ENCODE measurements at places on chromosomes 4 and X.

- no peak for DNase-seq
Measured at GRCh38 chr4:169098054-169098497, 88.0 kb upstream of the CBR4 start.

DNA sequence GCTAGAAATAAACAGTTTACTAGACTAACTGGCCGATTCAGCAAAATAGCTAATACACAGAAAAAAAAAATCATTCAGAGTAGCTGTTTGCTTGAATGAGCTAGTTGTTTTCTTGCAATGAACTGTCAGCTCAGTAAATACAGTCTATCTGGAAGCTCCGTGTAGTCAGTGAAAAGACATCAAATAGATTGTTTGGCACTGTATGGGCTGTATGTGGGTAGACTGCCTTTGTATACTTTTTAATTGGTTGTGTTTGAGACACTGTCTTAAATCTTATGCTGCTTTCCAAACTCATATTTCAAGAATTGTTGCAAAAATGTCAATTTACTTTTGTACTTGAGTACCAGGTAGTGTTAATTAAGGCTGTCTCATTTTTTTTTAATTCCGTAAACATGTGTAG is 61.6 kb upstream of the GPR174 start:
- no peak for DNase-seq

GRCh38 chrX:148871422-148872160 is 371.2 kb downstream of the AFF2 start:
- peak; percentile 37 for DNase-seq

- no peak for DNase-seq
Measured at GRCh38 chr4:85932500-85933290, 427.2 kb downstream of the MAPK10 start.

GRCh38 chrX:33142331-33142730 is 69.0 kb downstream of the DMD start:
- DNase-seq: no peak

GRCh38 chr4:20298986-20299385 is 47.3 kb downstream of the SLIT2 start:
- no peak for DNase-seq

DNA sequence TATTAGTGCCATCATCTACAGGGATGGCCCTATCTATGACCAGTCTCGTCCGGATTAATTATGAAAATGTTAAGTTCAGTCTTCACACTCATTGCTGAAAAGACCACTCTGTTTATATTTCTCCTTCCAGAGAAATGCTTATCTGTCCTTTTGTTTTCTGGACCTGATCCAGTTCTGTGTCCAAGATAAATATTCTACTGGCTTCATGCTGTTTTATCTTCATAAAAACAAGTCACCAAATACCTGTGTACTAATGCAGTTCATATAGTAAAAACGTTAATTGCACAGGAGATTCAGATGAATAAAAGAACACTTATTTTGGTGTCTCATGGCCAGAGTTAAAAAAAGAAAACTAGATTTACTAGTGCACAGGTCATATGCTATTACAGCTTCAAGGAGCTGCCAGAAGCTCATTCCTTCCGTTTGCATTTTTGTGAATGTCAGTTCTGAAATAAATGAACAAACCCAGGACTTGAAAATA is 17.3 kb downstream of the FNIP2 start:
- no peak for DNase-seq

- no peak for DNase-seq
Measured at GRCh38 chr4:139887376-139887802, 221.8 kb downstream of the MGST2 start.

GRCh38 chr4:39994406-39994805 is 16.7 kb upstream of the PDS5A start:
- no peak for DNase-seq

GRCh38 chr4:148396986-148397673 is 45.1 kb downstream of the NR3C2 start:
- DNase-seq: no peak

DNA sequence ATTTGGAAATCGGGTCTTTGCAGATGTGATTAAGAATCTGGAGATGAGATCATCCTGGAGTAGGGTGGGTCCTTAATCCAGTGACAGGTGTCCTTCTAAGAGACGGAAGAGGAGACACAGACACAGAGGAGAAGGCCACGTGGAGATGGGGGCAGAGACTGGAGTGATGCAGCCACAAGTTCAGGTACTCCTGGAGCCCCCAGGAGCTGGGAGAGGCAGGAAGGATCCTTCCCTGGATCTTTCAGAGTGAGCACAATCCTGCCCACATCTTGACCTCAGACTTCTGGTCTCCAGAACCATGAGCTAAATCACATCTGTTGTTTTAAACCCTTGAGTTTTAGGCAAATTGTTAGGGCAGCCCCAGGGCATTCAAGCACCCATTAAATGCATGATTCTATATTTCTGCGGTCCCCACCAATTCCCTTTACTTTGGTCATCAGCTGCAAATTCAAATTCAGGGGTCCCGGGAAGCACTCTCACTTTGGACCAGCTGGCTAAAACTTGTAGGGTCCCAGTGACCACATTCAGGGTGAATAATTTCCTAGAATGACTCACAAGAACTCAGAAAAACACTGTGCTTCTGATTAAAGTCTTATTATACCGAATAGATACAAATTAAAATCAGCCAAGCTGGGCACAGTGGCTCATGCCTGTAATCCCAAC is 12.8 kb upstream of the AKAP17A start:
- no peak for DNase-seq

GRCh38 chr4:184824081-184824775 is 1.5 kb downstream of the ACSL1 start:
- no peak for DNase-seq

GRCh38 chr4:169664615-169665014 is 44.2 kb downstream of the CLCN3 start:
- no peak for DNase-seq

- no peak for DNase-seq
Measured at GRCh38 chr4:57265831-57266582, 155.8 kb upstream of the IGFBP7 start.

DNA sequence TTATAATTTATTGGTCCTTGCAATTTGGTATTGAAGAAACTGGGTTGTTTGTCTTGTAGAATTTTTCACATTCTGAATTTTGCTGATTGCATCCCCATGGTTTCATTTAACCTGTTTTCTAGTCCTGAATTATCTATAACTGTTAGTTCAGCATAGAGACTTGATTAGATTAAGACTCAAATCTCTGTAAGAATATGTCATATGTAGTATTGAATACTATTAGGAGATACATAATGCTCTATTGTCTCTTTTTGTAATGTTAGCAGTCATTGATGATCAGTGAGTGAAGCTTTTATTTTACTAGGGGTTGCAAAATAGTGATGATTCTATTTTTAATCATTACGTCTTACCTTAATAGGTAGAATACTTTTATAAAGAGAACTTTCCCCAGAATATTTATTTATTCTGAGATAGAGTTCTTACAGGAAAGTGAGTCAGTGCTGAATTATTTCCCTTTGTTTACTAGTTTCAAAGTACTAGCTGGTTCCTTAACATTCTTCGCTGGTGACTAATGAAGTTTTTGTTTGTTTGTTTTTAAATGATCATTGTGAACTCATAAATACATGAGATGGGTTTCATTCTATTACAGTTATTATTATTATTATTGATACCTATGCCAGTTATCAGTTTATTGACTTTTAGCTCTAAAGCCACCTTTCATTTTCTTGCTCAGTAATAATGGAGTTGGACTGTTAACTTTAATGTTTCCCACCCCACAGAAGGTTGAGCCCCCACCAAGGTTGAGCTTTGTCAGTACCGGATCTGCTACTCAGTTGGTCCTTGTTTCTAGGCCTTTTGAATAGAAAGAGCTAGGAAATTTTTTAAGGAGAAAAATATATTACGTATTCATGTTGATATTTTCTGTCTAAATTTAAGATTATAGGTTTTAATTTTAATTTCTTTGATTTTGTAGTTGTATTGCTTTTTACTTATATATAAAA is 102.3 kb downstream of the LARP1B start:
- DNase-seq: peak; percentile 4

DNA sequence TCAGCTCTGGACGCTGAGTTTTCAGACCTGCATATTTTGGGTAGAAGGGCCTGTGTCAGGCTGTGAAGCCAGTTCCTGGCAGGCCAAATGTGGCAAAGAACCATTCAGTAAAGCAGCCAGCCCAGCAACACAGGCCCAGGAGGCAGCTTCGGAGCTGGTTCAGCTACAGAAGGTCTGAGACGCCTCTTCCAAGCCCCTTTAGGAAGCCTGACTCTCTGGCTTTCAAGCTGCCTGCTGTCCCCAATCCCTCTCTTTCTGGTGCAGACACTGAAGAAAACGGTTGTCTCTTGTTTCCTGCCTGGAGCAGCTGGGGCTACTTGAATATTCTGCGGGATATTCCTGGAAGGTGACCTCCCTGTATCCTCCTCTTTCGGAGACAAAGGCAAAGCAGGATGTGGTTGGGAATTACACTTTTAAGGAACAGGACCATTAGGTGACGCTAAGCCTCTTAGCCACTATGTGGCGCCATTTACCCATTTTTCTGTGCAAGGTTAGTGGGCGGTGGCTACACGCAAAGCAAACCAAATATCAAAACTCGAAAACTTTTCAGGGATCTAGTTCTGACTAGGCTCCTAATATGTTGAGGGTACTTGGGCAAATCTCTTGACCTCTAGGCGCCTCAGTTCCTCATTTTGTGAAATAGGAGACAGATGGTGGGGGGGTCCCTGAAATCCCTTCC is 47.2 kb upstream of the LAS1L start:
- DNase-seq: peak; percentile 73

GRCh38 chr4:7006411-7006810 is 36.8 kb upstream of the TADA2B start:
- no peak for DNase-seq

GRCh38 chr4:76950052-76950955 is 752 bp downstream of the SEPTIN11 start:
- DNase-seq: peak; percentile 59

- no peak for DNase-seq
Measured at GRCh38 chrX:53261355-53261972, 19.9 kb downstream of the IQSEC2 start.

- DNase-seq: peak; percentile 52
Measured at GRCh38 chr4:182578402-182578801, 335.2 kb downstream of the TENM3 start.

GRCh38 chr4:17189759-17190158 is 291.3 kb upstream of the LDB2 start:
- DNase-seq: no peak

GRCh38 chr4:22416403-22416802 is 99.5 kb downstream of the ADGRA3 start:
- DNase-seq: no peak

- DNase-seq: no peak
Measured at GRCh38 chrX:148192547-148192946, 211.4 kb downstream of the FMR1NB start.

DNA sequence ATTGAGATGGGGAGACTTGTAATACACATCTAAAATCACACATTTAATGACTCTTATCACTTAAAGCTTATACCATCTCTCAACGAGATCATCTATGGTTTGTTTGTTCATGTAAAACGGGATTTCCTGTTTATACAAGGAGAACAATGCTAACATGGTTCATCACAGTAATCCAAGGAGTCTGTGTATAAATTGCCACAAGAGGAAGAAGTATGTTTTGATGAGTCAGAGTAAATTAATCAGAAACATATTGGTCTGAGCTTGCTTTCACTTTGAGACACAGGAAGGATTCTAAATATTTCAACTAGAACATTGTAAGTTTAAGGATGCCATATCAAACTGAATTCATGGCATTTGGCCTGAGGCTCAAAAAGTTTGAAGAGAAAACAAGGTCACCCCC is 594.1 kb downstream of the GLUD2 start:
- DNase-seq: no peak

- peak; percentile 2 for DNase-seq
Measured at GRCh38 chrX:96770315-96770714, 85.7 kb downstream of the DIAPH2 start.

GRCh38 chr4:152304220-152304619 is 231.7 kb downstream of the FBXW7 start:
- no peak for DNase-seq

DNA sequence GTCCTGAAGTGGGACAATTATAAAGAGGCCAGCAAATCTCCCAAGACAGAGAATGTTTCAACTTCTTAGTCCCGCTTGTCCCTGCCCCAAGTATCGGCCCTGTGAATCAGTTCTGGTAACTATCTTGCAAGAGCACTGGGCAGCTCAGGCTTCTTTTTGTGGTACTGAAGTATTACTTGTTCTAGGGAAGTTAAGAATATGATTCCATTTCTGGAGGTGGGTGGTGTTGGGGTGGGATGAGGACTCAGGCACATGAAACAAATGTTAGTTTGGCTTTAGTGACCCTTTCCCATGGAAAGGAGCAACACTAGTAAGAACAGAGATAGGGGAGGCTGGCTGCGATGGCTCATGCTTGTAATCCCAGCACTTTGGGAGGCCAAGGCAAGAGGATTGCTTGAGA is 28.9 kb downstream of the HOPX start:
- no peak for DNase-seq

DNA sequence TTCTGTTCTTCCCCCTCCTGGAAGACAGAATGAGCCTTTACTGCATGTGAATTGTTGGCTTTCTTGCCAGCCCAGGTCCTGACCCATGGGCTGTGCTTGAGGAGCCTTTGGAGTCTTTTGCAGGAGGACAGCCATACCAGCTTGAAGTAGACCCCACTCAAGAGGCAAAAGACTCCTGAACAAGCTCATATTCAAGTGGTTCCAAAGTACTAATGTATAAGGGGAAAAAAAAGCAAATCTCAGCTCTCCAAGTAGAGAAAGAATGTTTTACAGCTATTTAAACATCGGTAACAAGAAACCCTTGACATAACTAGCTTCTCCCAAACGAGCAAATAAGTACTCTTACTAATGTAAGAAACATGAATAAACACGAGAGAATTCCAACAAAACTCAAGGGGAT is 174.9 kb upstream of the MXRA5 start:
- DNase-seq: no peak

DNA sequence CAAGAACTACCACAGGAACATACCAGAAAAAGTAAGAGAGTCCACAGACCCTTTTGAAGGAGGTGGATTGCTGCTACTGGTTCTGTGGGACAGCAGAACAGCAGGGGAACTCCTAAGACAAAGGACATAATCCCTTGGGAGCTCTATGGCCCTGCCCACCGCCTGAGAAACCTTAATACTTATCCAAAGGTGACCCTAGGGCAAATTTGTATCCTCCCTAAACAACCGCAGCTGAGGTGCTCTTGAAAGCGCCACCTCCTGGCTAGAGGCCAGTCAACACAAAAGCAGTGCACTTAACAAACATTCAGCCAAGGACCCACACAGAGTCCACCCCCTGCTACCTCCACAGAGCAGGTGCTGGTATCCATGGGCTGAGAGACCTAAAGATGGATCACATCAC is 136.8 kb downstream of the ADAM29 start:
- DNase-seq: no peak

- no peak for DNase-seq
Measured at GRCh38 chrX:38376747-38377146, 24.3 kb downstream of the OTC start.

DNA sequence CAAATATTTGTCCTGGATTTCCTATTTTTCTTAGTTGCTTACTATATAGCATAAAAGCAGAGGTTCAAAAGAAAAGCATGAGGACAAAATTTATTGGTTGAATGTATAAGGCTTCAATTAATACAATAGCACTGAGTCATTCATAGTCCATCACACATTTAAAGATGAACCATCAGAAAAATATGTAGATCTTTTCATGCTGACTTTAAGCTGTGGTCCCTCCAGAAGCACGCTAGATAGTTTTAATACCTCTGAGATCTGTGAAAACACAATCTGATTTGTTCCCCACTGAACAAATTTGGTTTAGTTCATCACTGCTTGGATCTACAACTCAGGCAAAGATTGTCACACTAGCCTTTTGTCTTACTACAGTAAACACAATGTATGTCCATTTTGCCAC is 377.2 kb upstream of the ANXA10 start:
- no peak for DNase-seq

All from urothelium cell line (cell line).